ENCODE measurements at places on chromosomes 13 and 19. TPM values are rescaled to one million over a fixed set of nuclear protein-coding genes. Genes with fewer than 3 reads are reported as not detected.

CYP2B6 gene
- 4.6 TPM for total RNA-seq

C3 gene
- 162 TPM for total RNA-seq

ZGLP1 gene
- total RNA-seq = 2.8 TPM

C19orf85 gene
- total RNA-seq = not detected

YJU2 gene
- total RNA-seq = 17.8 TPM

NLRP9 gene
- not detected for total RNA-seq

- DNase-seq = no peak
Measured at GRCh38 chr13:79374578-79374977, 31.5 kb downstream of the RBM26 start.

GRCh38 chr19:18437491-18438330, at the start of gene ISYNA1:
TSS of gene ISYNA1 (minus strand) at chr19:18438133. CDS start at chr19:18437979, 154 bp downstream.
- peak; percentile 66 for DNase-seq

GRCh38 chr13:112348642-112349345, 27.4 kb upstream of the SPACA7 start:
- no peak for DNase-seq

GRCh38 chr19:46925548-46925950, 64.8 kb downstream of the ARHGAP35 start:
- no peak for DNase-seq

- no peak for DNase-seq
Measured at GRCh38 chr13:65400702-65401101, 1829.4 kb downstream of the PCDH9 start.

Measured in left colon (tissue), 2 donors.